CD4-positive, alpha-beta T cell treated with Interleukin-6 at 100 ng/mL for 8 hours (primary cell): ENCODE measurements at places on chromosomes 6 and 20.

DNA sequence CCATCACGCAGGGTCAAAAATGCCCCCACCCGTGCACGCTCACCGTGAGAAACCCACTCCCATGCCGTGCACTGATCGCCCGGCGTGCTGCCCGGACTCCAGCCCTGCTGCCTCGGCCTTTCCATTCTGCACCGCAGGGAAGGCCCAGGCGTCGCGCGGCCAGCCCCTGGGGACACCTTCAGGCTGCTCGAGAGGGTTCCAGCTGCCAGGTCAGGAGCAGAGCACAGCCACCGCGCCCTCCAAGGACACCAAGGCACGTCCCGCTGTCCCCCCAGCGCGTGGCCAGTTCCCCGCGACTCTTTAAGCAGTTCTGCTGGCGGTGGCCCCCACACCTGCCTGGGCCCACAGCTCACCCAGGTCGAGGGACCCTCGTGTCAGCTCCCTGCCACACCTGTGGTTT is 314.3 kb upstream of the QKI start:
- no peak for DNase-seq

GRCh38 chr20:42701948-42702347 is 487.8 kb downstream of the PTPRT start:
- no peak for DNase-seq

DNA sequence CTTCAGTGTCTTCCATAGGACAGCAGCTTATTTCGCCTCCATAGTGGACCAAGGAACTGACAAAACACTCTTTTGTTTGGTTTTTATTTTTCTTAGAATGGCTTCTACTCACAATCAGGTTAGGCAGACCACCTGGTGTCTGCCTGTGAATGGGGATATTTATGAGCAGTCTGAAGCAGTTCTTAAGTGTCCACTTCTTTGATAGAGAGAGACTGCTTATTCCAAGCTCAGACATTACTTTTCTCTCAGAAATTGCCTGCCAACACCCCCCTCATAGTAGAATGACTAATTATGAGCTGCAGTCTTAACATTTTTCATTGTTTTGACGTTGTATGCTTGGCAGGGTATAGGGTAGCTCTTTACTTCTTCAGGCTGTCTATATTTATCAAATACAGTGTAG is 174.7 kb downstream of the ZFAND3 start:
- no peak for DNase-seq

DNA sequence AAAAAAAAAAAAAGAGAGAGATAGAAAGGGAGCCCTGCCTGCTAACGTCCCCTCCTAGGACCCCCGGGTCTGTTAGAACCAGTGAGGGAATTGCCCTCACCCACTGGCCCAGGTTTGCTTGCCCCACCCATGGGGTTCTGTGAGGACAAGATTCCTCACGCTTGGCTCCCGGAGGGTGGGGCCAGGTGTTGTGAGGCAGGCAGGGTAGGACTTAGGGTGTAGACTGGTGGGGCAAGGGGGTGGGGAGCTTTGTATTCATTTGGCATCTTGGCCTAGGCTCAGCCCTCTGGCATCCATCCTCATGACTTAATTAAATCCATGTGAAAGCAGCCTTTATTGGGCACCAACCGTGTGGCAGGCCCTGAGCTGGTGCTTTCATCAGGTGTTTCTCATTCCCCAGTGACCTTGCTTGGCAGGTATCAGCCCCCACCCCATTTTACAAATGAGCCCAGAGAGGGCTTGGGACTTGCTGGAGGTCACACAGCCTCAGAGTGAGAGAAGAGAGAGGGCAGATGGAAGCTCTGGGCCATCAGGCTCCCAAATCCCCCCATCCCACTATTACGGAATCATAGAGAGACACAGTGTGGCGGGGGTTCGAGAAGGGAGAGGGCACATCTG is 19.0 kb downstream of the RAB44 start:
- no peak for DNase-seq

- no peak for DNase-seq
Observed at GRCh38 chr6:14499841-14500240, 382.3 kb downstream of the CD83 start.

GRCh38 chr6:112710710-112711109 is 363.6 kb downstream of the RFPL4B start:
- no peak for DNase-seq

DNA sequence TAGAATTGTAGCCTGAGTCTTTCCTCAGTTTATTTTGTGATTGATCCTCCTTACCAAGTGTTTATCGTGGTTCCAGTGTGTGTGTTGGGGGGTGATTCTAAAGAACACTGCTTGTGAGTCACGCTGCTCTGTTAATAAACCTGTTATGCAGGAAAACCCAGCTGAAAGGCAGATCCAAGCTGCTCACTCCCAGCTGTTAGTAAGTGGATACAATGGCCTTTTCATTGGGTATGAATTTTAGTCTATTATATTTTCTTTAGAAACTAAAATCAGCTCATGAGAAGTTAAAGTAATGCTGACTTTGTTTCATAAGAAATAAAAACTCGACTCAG is 12.2 kb upstream of the DSTN start:
- DNase-seq, result no peak

GRCh38 chr6:15449011-15449410 is 203.1 kb downstream of the JARID2 start:
- no peak for DNase-seq

DNA sequence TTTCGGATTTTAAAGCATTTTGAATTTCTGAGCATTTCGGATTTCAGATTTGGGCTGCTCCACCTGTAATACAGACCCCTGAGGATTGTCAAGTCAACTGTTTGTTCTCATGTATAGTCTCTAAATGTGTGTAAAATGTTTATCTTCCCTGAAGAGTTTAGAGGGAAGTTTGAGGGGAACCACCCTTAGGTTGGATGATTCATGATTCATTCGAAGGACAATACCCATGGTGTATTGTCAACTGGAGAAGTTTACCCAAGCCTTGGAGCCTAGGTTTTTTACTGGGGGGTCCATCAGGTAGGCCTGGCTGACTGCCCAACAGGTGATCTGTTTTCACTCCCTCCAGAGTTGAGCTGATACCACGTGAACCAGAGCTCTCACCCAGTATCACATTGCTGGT is 18.9 kb downstream of the GSTA4 start:
- no peak for DNase-seq

GRCh38 chr6:111980971-111981840 is 72.7 kb upstream of the CCN6 start:
- no peak for DNase-seq

- no peak for DNase-seq
Observed at GRCh38 chr20:47318027-47318585, 38.4 kb downstream of the ZMYND8 start.

GRCh38 chr6:20696676-20697075 is 162.4 kb downstream of the CDKAL1 start:
- no peak for DNase-seq

DNA sequence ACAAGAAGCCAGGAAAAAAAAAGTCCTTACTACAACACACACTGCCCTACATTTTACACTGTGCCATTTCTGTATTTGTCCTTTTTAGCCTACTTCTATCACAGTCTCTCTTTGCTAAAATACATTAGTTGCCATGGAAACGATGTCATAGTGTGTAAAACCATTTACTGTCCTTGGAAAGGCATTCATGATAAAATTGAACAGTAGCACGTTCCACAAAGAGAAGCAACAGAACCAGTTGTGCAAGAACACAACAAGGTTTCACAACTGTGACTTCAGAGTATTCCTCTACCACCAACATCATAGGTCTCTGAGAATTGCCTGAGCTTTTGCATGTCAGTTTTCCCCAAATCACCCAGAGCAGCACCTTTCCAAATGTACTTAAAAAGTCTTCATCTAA is 20.5 kb downstream of the FYN start:
- DNase-seq, result no peak

GRCh38 chr6:147991961-147992360 is 350.7 kb upstream of the SASH1 start:
- no peak for DNase-seq

GRCh38 chr6:40307712-40308111 is 279.5 kb downstream of the LRFN2 start:
- no peak for DNase-seq

DNA sequence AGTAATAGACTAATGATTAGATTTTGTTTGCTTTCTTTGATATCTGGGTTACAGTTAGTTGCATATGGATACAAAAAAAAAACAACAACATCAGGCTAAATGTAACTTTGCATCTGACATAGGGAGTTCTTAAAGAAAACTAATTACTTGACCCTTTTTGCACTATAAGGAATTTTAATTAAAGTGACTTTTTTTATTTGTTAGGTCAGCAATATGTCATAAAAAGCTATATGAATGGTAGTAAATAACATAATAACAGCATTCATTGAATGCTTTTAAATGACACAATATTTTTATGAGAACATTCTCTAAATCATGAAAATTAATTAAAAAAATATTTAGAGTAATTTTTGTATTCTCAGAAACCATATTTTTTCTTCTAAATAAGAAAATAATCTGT is 183.6 kb downstream of the GRIK2 start:
- DNase-seq, result no peak

GRCh38 chr6:128500014-128500413 is 20.4 kb downstream of the PTPRK start:
- no peak for DNase-seq

DNA sequence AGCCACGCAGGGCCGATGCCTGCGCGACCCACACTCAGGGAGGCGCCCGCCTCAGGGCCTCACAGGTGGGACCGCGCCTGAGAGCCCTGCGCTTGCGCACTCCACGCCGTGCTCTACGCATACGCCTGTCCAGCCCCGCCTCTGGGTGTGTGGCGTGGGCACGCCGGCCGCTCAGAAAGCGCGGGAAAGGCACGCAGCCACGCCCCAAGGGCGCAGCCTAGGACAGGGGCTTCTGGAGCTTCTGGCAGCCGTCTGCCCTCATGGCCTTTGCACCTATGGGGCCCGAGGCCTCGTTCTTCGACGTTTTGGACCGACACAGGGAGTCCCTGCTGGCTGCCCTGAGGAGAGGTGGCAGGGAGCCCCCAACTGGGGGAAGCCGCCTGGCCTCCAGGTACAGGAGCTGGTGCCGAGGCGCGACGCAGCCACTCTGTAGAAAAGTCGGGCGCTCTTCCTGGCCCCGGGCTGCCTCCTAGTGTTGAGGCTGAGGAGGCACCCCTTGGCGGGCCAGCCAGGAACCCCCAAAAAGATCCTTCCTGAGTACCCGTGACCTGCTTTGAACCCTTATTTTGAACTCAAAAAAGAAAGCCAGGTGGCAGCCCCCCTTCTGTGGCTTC is at the start of gene SPO11:
TSS of gene SPO11 (plus strand) at position 196 of the 614 bp plus-strand sequence. CDS start at position 261, 65 bp downstream.
- DNase-seq, result no peak

- DNase-seq, result no peak
Observed at GRCh38 chr6:168648240-168649125, 207.5 kb downstream of the SMOC2 start.

DNA sequence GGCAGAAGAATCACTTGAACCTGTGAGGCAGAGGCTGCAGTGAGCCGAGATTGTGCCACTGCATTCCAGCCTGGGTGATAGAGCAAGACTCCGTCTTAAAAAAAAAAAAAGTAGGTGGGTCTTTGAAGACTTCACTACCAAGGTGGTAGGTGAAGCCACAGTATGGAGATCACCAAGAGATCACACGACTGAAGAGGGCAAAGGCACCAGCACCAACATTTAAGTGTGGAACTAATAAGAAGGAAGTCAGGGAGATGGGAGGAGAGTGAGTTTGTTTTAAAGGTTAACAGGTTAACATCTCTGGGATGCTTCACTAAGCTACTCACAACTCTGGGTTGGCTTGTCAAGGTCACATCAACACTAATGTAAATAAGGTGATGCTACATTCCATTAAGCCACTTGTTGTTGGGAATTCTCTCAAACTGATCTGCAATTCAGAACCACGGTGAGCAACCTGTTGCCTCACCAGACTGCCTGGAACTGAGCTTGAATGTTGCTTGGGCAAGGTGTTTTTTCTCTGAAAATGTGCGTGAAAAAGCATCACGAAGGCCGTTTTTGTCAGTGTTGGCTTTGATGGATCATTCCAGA is 48.7 kb downstream of the KCTD20 start:
- DNase-seq, result no peak

DNA sequence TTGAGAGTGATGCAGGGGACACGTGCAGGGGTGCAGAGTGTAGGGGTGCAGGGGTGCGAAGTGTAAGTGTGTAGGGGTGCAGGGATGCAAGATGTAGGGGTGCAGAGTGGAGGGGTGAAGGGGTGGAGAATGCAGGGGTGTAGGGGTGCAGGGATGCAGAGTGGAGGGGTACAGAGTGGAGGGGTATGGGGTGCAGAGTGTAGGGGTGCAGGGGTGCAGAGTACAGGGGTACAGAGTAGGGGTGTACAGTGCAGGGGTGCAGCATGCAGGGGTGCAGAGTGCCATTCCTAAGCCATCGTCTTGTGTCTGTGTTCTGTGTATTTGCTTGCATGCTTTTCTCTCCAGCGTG is 345.4 kb downstream of the TAF4 start:
- DNase-seq, result no peak

- DNase-seq, result no peak
Observed at GRCh38 chr6:63371104-63371715, 51.4 kb upstream of the LGSN start.

DNA sequence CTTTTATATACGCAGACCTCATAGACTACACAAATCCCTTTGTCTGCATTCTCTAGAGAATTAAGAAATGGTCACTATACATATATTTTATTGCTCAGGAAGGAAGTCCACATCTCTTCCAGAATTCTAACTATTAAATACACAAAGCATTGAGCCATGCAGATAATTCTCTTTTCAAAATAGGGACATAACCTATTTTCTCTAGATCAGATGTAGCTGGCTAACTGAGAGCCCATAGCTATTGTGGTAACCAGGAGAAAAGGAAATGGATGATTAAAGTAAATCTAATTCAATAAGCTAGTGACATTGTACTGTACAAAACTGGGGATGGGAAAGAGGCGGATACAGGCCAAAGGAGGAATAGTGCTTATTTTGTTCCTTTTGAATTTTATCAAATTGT is 137.2 kb downstream of the BACH2 start:
- DNase-seq, result no peak

- DNase-seq, result no peak
Observed at GRCh38 chr20:50373674-50374286, 136.4 kb upstream of the PTPN1 start.

DNA sequence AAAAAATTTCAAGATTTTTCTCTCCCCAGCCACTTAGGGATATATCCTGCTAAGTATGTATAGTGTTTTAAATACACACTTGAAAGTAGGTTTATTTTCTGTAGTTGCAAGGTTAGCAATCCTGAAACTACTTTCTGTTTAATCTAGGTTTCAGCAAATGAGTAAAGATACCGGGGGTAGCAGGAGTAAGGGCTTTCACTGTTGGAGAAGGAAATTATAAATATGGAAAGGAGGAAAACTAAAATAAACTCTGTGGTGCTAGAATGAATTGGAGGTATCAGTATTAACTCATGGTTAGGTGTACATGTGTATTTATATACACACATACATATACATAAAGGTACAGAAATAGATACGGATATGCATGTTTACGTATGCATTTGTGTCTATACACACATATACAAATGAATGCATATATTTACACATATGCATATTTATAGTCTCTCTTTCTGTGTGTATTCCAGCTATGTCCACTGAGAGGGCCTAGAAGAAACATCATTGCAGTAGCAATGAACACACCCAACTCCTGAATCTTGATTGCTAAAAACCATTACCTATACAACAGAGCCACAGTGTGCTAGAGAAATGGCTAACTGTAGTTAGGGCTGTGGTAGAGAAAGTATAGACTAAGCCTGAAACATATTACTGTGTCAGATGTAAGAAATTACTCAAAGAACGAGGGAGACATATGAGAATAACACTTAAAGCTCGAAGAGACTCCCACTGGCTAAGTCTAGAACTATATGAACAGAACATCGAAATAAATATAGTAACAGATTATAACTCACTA is 95.9 kb upstream of the EMILIN3 start:
- no peak for DNase-seq
